ENCODE measurements at places on chromosomes 16 and 17.

DNA sequence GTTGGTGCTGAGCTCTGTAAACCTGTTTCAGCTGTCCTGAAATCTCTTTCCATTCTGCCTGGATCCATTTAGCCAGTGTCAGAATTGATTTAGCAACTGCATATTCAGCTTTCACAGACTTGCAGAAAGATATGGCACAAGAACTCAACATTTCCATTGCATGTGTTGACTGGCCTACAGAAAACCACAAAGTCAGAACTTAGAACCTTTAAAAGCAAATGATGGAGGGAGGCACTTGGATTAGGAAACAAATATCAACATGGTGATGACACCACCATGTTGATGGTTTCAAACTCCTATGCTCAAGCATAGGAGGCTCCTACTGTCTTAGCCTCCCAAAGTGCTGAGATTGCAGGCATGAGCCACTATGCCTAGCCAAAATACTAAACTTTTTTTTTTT, 52.3 kb upstream of the ARL6IP1 start:
- no peak for DNase-seq

DNA sequence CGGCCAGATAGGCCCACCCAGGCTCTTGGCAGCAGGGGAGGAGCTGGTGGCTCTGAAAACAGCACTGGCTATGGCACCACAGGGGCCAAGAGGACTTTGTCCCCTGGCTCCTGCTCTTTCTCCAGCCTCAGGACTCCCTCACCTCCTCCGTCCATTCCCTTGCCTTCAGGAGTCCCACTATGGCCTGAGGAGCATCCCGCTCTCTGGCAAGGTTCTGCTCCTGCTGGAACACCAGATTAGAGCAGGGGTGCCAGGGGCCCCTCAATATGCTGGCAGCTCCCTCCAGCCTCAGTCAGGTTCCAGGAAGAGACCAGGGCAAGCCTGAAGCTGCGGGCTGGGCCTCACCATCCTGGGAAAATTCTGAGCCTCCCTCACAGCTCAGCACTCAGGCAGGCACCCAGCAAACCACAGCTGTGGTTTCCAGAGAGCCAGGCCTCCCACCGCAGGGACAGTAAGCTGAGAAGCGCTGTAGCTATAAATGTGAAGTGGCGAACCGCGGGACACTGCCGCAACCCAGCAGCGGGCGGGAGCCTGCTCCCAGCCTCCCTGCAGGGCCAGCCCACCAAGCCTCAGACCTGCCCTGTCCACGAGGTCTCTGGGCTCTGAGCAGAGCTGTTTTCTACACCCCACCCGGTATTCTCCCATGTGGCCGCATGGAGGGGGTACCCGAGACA, 25.7 kb downstream of the C17orf100 start:
- DNase-seq: no peak

- DNase-seq: no peak
Measured at GRCh38 chr17:8673612-8674011, 43.1 kb upstream of the MYH10 start.

DNA sequence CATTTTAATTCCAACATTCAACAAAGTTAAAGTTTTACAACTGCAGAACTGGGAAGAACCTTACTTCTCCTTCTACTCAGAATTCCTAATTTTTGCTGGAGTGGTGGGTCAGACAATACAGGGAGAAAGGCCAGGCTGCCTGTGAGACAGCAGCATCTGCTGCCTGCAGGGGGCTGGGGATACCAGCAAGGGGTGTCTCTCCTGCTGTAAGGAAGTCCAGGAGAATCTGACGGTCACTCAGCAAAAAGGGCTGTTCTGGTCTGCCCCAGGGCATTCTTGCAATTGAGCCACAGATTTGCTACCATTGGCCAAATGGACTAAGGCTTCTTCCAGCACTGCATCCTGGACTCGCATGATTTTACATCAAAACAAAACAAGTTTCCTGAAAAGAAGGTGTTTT, 426.6 kb upstream of the CDH11 start:
- DNase-seq: no peak

DNA sequence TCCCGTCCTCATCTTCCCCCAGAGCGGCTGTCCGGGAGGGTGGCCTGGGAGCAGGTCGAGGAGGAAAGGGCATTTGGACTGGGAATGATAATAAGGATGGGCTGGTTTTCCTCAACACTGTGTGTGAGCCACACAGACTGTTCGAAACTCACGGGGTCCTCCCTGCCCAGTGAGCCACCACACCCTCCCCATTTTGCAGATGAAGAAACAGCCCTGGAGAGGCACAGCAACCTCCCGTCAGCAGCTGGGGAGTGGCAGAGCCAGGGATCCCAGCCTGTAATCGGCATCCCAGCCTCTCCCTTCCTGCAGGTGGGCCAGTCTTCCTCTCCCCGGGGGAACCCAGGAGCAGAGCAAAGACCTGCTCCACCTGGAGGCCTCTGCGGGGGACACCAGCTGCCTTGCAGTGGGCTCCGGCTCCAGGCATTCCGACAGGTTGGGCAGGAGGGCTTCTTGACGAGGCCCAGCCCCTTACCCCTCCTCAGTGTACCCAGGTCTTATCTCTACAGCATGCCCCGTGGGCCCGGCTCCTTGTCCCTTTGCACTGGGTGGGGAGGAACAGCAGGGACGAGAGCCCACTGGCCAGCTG, 23.8 kb downstream of the ENGASE start:
- no peak for DNase-seq

GRCh38 chr17:29376667-29377270, 13.4 kb upstream of the TAOK1 start:
- DNase-seq: no peak

DNA sequence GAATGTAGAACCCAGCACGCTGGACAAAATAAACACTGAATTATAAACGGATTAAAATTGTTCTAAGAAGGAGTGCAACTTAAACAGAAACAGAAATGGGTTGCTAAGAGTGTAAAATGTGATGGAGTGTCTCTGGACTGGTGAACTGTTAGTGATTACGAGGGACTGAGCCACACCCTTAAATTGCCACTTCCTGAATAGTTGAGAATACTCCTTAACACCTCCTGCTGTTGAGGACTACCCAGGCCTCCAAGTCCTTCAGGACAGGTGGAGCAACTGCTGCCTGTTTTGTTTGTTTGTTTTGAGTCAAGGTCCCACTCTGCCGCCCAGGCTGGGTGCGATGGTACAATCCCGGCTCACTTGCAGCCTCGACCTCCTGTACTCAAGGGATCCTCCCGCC, 25.8 kb upstream of the IRF8 start:
- no peak for DNase-seq

DNA sequence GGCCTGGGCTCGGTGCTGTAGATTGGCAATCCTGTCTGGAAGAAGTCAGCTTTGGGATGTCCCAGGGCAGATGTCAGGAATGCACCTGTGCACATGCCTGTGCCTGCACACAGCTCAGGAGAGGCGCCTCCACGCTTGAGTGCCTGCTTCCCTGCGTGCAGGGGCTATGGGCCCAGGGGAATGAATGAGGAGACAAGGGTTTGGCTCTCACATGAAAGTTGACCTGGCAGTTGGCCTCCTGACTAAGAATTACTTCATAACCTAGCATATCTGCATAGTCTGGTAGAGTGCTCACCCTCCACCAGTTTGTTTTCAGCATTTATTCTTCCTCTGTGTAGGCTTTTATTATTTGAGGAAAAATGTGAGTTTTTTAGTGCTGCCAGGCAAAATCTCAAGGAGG, 50.0 kb downstream of the PLD6 start:
- no peak for DNase-seq

DNA sequence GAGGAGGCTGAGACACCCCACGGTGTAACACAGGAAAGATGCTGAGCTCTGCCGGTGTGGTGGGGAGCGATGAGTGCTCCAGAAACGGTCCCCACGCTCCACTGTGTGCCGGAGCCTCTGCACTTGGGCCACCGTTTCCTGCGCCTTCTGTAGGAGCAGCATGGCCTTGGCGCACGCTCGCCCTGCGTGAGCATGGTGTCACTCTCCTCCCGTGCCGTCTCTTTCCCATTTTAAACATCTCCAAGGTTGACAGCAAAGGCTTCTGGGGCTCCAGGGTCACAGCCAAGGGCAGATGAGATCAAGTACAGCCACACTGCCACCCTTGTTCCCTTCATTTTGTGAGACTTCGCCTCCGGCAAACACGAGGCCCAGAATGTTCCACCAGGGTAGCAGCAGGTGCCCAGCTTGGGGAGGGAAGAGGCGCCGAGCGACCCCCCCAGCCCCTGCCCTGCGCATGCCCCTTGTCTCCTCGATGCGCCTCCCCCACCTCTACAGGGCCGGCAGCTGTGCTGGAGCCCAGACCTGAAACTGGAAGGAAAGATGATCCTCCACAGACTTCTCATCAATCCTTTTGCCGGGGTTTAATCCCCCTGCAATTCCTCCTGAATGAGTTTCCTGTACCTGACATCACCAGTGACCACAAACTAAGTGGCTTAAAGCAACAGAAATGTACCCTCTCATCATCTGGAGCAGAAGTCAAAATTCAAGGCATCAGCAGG, 19.9 kb upstream of the OSGIN1 start:
- DNase-seq: no peak

DNA sequence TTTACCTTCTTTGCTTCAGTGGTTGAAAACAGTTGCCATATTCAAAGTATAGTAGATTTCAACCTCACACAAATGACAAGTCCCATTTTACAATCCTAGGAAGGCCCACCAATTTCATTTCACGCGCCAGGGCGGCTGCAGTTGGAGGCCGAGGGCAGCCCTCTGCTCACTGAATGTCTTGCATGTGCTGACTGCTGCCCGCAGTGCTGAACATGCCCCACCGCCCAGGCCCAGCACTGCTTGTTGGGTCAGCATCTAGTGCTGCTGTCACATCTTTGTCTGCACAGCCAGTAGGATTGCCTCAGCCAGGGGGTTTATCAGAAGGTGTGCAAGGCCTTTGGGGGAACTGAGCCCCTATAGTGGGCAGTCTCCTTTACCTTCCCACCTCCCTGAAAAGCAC, 11.5 kb downstream of the SMCR8 start:
- no peak for DNase-seq

DNA sequence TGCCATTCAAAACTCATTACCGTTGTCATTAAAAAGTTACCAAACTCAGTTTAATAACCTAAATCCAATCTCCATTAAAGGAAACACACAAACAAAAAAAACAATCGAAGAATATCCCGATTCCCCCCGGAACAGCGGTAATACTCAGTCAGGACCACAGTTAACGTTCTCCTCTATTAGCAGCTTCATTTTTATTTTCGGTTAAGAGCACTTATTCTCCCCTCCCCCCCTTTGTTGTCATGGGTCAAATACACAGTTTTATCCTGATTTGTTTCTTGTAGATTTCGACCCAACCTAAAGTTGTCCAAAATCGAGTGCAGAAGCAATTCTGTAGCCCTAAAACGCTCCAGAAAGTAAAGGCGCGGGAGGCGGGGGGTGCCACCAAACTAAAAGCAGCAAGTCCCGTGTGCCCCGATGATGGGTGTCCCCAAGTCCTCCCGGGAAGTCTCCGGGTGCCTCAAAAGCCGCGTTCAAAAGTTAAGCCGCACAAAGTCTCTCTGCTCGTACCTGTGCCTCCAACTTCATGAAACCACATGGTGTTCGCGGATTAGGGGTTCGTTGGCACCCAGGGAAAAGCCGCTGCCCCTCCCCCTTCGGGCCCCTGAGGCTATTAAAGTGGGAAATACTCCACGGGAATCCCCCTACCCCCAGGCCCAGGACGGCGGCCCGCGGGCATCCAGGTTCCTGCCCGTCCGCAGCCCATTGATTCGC, 996 bp downstream of the SUMO2 start:
- DNase-seq: no peak

DNA sequence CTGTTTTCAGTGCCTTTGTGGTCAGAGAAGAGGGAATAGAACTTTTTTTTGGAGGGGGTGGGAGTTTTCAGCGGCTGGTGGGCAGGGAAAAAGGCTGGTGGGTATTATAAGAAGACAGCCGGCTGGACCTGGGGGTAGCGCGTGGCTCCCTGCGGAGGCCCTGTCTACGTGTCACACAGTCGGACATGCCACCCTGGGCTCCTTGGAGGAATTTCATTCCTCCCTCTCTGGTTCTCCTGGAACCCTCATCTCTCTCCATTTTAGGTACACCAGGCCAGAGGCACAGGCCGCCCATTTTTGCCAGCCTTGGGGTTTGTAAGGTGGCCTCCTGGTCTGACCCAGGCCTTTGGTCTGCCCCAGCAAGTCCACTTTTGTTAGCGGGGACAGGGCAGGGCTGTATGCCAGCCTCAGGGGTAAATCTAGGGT, 908 bp downstream of the FKBP10 start:
- DNase-seq: no peak

GRCh38 chr16:66695935-66696668, 441 bp downstream of the CMTM4 start:
- no peak for DNase-seq

GRCh38 chr17:21061971-21062526, 19.2 kb upstream of the USP22 start:
- DNase-seq: no peak

GRCh38 chr17:47774987-47775580, 42.0 kb downstream of the TBX21 start:
- no peak for DNase-seq

GRCh38 chr16:26316683-26317464, 625.1 kb downstream of the HS3ST4 start:
- DNase-seq: no peak

DNA sequence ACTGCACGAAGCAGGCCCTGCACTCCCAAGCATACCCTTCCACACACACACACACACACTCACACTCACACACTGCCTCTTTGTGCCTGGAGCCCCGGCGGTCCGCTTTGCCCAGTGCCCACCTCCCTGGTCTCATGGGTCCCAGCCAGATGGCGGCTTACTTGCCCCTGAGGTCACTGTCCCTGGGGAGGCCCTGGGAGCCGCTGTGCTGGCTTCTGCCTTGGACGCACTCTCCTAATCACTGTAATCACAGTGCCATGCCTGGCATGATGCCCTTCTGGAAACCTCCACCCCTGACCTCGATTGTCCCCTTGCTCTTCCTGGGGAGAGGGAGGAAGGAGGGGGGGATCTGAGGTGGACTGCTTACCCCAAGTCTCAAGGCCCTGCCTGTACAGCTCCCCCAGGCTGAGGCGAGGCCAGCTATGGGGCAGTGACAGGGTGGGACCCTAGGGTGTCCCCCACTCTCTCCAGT, 36.0 kb downstream of the ARHGAP23 start:
- peak; percentile 55 for DNase-seq

DNA sequence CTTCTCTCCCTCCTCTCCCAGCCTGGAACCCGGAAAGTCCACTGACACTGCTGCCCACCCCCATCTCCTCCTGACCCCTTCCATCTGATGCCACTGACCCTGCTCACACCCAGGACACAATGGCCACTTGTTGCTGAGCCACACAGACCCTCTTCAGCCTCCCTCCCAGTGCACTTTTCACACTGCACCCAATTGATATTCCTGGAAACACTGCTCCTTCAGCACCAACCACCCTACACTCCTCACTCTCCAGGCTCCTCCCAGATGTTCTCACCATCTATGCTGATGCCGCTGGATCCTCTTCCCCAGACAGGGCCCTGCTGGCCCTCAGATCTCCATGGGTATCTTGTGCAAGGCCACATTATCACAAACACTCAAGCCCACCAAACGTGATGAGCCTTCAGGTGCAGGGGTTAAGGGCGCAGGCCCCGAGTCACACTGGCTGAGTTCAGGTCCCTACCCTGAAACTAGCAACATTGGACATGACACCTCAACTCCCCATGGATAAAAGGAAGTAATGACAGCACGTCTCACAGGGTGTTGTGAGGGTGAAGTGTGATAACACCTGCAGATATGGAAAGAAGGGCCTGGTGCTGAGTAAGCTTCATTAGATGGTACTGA, 238.1 kb downstream of the ZNF423 start:
- no peak for DNase-seq

- DNase-seq: no peak
Measured at GRCh38 chr16:82720414-82720813, 93.6 kb downstream of the CDH13 start.

All from thoracic aorta (tissue), 2 donors.